ENCODE measurements at places on chromosomes 5 and 9. TPM values are rescaled to one million over a fixed set of nuclear protein-coding genes. Genes with fewer than 3 reads are reported as not detected.

Gene IL9
- not detected for total RNA-seq

Gene WDR31
- total RNA-seq: 1.3 TPM

Gene PCDH1
- 3.1 TPM for total RNA-seq

Gene ARHGAP26
- total RNA-seq: 7.6 TPM

Gene GNA14
- 0.14 TPM for total RNA-seq

Gene ZNF484
- 3.4 TPM for total RNA-seq

Gene MARCHF3
- total RNA-seq: 1.5 TPM

Gene ZBTB5
- total RNA-seq: 5.5 TPM

Gene ANAPC2
- total RNA-seq: 34.7 TPM

Gene JAK2
- 3.6 TPM for total RNA-seq

Gene ZNF454
- total RNA-seq: not detected

Gene SETD9
- total RNA-seq: 6.7 TPM

Gene FOXD4L4
- total RNA-seq: 0.13 TPM

Gene CAVIN4
- 0.38 TPM for total RNA-seq

Gene OR13C5
- total RNA-seq: not detected

Gene ENG
- 0.11 TPM for total RNA-seq

Gene PKD2L2
- not detected for total RNA-seq

Gene MYOZ3
- not detected for total RNA-seq

Gene UIMC1
- 46.6 TPM for total RNA-seq

Gene CDKN2B-AS1
- not detected for total RNA-seq

Gene ASPN
- not detected for total RNA-seq

Gene OLFML2A
- 24.0 TPM for total RNA-seq

Gene LPAR1
- total RNA-seq: 21.3 TPM

Gene HAPLN1
- total RNA-seq: not detected

Gene PRXL2C
- 18.7 TPM for total RNA-seq

Gene PFN3
- total RNA-seq: not detected

Gene S1PR3
- total RNA-seq: 63.9 TPM

Gene GTF3C4
- 18.8 TPM for total RNA-seq

Gene SKIC3
- 24.0 TPM for total RNA-seq

Gene HAND1
- total RNA-seq: 0.23 TPM

Gene IFNA13
- total RNA-seq: not detected

Gene HTR1A
- total RNA-seq: not detected

Gene SELENOP
- 0.61 TPM for total RNA-seq

Gene LCN10
- not detected for total RNA-seq

Gene PDLIM4
- 0.47 TPM for total RNA-seq

Gene OGN
- not detected for total RNA-seq

Gene SLC27A4
- 51.7 TPM for total RNA-seq

Gene FAXDC2
- 0.05 TPM for total RNA-seq
